ENCODE measurements at places on chromosomes 1 and 21.
A peak's percentile ranks its signal among the peaks of the same experiment; 100 is the strongest.

- no peak for ATAC-seq
These were observed 6.0 kb upstream of the KLHL20 start for GRCh38 chr1:173708787-173709186.

GRCh38 chr1:93005252-93005598, 44.0 kb upstream of the DIPK1A start:
- no peak for ATAC-seq

DNA sequence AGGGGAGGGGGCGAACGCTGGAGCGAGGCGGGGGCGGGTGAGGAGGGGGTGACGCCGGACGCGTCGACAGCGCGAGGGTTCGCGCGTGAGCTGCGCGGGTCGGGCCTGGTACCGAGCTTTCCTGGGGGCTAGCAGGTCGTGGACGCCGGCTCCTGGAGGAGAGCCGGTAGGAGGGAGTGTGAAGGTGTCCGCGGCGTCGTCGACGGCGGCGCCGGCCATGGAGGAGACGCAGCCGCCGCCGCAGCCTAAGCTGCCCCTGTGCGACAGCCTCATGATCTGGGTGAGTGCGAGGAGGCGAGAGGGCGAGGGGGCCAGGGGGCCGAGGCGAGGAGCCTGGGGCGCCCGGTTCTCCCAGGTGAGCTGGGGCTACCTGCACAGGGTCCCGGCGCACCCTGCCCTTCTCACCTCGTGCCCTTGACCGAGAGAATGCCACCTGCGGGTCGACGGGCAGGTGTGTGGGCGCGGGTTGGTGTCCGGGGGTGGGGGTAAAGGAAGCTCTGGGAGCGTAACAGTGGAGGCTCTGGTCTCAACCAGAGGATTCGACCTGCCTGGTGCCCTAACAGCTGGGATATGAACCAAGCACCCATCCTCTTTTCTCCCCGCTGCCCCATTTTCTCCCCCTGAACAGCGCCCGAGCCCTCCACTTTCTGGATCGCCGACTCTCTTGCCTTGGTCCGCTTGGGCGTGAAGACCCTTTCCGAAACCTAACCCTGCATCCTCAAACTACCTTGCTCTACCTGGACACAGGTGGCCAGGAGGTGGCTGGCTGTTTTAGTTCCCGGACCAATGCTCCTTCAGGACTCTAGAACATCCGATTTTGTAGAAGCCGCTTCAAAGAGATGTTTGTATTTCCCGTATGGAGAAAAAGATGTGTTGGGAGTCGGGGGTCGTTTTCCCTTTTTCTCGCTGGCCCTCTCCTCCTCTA, at the start of gene HOOK1:
Gene HOOK1 (plus strand): TSS at position 49 of the 925 bp plus-strand sequence. CDS start 169 bp downstream, at position 218.
- peak; percentile 1 for ATAC-seq

- no peak for ATAC-seq
These were observed 5.2 kb upstream of the SMYD3 start for GRCh38 chr1:246512230-246512629.

Measured in motor neuron (in vitro differentiated cells).